Cardiac muscle cell (in vitro differentiated cells and primary cell): ENCODE measurements at places on chromosomes 11 and 22. TPM values are rescaled to one million over a fixed set of nuclear protein-coding genes. Genes with fewer than 3 reads are reported as not detected.

DNA sequence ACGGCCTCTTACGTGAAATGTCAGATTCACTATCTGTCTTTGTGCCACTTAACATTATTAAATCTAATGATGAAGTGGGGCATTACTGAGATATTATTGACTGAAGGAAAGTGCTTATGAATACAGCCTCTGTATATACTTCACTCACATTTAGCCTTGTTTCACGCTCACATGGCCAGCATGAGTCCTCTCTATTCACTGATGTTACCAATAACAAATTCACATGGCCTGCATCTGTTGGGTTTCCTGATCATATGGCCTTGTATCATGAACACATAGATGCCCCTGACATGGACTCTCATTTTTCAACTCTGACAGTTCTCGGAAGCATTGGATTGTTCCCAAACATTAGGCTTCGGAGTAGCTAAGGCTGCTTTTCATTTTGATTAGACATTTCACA lies 68.3 kb upstream of the MYO18B start:
- DNase-seq, result no peak

- DNase-seq, result peak; percentile 37
Observed at GRCh38 chr11:27216270-27217149, 146.5 kb downstream of the CCDC34 start.

SMC1B gene
- 0.15 TPM in 1 of 2 replicates, not detected in the other for total RNA-seq

LRP4 gene
- total RNA-seq, result 14.6 and 19.2 TPM in 2 replicates

GRCh38 chr11:88297421-88297820 lies 40.1 kb downstream of the CTSC start:
- DNase-seq, result peak; percentile 63

DNA sequence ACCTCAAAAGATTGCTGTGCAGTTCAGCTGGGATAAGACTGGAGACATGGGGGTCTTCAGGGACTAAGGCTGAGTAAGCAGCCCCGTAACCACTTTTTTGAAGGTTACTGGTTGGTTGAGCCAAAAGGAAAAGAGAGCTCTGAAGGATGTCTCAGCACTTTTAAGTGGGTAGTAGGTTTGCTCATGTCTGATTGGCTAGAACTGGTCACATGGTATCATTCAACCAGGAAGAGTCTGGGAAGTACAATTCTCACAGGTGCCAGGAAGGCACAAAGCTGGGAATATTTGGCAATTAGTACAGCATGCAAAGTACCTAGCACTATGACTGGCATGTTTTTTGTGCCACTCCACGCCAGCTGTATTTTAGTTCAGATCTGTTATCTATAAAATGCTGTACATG lies 58.1 kb downstream of the SNX19 start:
- no peak for DNase-seq

DNA sequence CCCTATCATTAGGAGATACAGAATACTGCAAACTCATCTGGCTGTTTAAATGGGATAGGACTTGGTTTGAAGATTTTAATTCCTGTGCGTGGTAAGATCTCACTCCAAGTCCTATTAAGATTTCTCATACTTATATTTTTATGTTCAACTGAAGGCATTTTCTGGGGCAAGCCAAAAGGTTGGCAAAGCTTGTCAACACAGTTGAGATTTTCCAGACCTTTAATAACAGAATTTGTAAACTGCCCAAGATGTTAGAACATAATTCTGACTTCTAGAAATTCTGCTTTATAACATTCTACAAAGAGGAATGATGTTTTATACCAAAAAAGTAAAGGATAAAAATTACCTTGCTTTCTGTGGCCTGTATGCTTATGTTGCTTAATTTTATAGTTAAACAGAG lies 30.8 kb upstream of the OR52M1 start:
- no peak for DNase-seq

GRCh38 chr11:27294654-27295053 lies 68.4 kb downstream of the CCDC34 start:
- DNase-seq, result no peak

GRCh38 chr22:20606041-20606783 lies 98.8 kb downstream of the MED15 start:
- DNase-seq, result peak; percentile 81

DNA sequence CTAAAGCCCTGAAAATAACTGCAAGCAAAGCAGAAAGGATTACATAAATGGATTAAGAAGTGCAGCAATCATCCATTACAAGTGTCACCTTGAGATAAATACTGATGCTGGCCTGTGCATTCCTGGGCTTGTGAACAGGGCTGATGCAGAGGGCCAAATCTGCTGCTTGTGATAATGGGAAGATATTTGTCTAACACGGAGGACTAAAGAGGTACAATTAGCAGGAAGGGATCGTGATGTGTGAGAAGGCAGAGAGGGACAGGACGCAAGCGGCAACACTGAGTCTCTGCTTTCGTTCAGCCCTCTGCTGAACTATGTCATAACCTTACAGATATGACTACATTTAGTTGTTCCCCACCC lies 107.7 kb upstream of the DDI1 start:
- no peak for DNase-seq

DNA sequence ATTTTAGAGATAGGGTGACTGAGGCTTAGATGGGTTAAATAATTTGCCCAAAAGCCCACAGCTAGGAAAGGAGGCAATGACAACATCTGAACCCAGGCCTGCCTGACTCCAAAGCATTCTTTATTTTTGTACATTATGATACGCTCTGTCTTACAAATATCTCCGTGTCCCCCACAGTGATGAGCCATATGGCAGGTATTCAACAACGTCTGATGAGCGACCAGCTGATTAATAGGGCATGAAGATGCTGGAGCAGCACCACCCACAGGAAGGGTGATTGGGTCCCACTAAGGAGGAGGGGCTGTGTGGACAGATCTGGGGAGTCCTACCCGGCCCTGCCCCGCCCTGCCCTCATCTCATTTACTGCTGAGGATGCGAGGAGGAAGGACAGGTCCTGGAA lies 380.6 kb downstream of the CADM1 start:
- DNase-seq, result no peak

- no peak for DNase-seq
Observed at GRCh38 chr11:117428186-117428855, 100.7 kb downstream of the CEP164 start.

OR5P2 gene
- total RNA-seq, result not detected in 2 replicates

DNA sequence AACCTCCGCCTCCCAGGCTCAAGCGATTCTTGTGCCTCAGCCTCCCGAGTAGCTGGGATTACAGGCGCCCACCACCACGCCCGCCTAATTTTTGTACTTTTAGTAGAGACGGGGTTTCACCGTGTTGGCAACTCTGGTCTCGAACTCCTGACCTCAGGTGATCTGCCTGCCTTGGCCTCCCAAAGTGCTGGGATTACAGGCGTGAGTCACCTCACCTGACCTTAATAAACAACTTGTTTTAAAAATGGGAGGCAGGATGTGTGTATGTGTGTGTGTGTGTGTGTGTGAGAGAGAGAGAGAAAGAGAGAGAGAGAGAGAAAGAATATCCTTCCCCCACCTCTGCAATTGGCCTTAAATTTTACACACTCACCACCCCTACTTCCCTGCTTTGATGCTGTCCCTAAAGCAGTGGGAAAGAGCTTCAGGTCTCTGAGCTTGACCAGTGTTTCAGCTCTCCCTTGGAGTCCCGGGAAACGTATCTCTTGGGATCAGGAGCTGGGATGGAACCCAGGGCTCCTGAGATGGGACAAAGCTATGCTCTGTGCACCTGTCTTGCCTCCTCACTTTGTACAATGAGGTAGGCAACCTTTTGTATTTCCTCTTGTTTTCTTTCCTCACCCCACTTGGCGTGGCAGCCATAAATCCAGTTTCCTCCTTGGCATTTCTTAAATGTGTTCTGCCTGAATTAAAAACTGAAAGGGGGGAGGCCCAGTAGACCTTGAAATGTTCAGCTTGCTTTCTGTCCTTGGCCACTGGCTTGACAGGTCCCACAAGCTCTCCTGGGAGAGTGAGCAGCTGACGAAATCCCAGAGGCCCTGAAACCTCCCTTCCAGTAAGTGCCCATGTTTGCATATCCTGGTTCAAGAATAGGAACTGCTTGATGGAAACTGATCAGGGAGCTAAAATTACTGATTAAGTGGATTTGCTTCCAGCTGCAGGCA lies 17.8 kb upstream of the XBP1 start:
- DNase-seq, result no peak

DNA sequence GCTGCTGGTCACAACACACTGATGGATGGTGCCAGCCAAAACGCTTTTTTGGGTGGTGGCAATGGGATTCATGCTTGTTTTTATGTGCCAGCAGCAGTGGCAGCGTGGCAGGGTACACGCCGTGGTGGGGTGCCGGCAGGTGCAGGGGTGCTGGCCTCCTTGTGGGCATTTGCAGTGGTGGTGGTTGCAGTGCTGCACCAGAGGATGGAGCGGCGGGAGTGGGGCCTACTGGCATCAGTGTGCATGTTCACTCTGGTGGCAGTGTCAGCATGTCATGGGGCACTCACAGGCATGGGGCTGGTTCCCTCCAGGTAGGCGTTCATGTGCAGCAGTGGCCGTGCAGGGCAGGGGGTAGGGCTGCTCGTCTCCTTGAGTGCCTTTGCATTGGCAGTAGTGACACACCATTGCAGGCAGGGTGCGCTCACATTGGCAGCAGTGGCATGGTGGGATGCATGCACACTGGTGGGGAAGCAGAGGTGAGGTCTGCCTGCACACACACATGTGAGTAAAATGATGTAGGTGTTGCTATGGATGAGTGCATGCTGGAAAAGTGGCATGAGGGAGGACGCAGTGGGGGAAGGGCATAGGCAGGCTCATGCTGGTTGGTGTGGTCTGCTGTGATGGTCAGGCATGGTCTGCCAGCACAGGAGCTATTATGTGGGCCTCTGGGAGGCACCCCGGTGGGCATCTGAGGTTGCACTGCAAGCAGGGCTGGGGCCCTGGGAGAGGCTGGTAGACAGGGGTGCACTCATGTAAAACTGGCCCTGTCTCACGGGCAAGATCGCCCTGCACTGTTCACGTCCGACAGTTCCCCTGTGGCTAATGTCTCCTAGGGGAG lies 29.9 kb downstream of the CCDC15 start:
- DNase-seq, result no peak
